Activated T-cell treated with anti-CD3 and anti-CD28 coated beads for 1 hour (primary cell): ENCODE measurements at places on chromosomes 2 and 18.

GRCh38 chr2:96438589-96438988 lies 66.6 kb downstream of the NEURL3 start:
- DNase-seq: no peak

GRCh38 chr2:3001615-3002560 lies 375.7 kb downstream of the EIPR1 start:
- no peak for DNase-seq

- DNase-seq: no peak
Observed at GRCh38 chr18:13501891-13502290, 224.5 kb downstream of the FAM210A start.

- no peak for DNase-seq
Observed at GRCh38 chr18:11649839-11650238, 39.2 kb upstream of the GNAL start.

- no peak for DNase-seq
Observed at GRCh38 chr18:76466410-76466991, 28.5 kb downstream of the ZNF516 start.

- no peak for DNase-seq
Observed at GRCh38 chr2:15626126-15626525, 34.5 kb downstream of the DDX1 start.

GRCh38 chr2:121273116-121273515 lies 11.9 kb downstream of the TFCP2L1 start:
- DNase-seq: no peak

GRCh38 chr2:161044921-161045320 lies 115.3 kb upstream of the TANK start:
- no peak for DNase-seq

DNA sequence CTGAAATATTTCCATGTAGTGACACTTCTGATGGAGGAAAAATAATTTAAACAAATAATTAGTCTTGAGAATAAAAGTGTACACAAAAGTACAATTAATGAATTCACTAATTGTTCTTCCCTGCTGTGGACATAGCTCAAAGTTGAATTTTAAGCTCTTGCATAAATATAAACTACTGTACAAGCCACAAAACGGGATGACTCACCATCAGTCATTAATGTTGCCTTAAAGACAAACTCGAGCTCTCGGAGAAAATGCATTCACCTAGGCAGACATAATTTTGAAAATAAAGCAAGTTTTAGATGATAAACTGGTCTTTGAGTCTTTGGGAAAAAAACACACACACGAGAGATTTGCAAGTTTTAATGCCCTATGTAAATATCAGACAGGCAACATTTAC lies 436.4 kb downstream of the ZNF521 start:
- no peak for DNase-seq

GRCh38 chr18:57429167-57430078 lies 5.8 kb upstream of the ONECUT2 start:
- no peak for DNase-seq

GRCh38 chr2:96493072-96493471 lies 12.1 kb downstream of the NEURL3 start:
- DNase-seq: no peak

GRCh38 chr2:219540784-219541504 lies 2.7 kb downstream of the CHPF start:
- no peak for DNase-seq

GRCh38 chr18:44685296-44685695 lies 4.6 kb downstream of the SETBP1 start:
- DNase-seq: no peak

- DNase-seq: no peak
Observed at GRCh38 chr2:21042708-21042957, 1.2 kb downstream of the APOB start.

GRCh38 chr18:49784427-49785185 lies 28.7 kb downstream of the ACAA2 start:
- no peak for DNase-seq

GRCh38 chr2:111091811-111092211 lies 28.9 kb upstream of the BCL2L11 start:
- DNase-seq: no peak

GRCh38 chr2:128727404-128727803 lies 408.7 kb upstream of the HS6ST1 start:
- DNase-seq: no peak

GRCh38 chr2:129923265-129924091 lies 56.0 kb upstream of the RAB6C start:
- no peak for DNase-seq

DNA sequence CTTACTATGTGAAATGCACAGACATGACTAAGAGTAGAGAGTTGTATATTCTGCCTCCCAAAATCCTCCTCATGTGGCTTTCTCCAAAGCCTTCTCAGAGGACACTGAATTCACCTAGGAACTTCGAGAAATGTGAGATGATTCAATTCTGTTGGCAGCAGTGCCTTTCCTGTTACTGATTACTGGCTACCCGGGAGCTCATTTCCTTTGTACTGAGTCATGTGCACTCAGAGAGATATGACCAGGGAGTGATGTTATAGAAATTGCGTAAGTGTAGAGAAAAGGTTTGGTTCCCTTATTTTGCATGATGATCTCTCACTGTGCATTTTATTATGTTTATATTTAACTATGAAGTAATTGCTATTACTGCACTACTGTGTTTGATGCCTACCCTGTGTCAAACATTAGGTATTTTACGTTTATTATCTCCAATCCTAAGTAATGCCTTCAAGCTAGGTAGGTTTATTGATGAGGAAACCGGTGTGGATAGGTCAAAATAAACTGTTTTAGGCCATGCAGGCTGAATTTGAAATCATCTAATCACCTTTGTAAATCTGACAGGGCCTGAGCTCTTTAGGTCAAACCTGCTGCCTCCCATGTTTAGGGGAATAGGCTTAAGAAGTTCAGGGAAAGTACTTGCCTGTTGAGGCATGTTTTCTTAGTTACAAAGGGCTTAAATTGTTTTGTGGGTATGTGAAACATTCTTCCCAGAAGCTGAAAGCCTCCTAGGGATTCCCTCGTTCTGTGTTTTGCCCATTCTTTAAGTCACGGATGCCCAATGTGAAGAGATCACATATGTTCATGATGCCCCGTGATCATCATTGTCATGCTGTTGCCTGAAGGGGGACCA lies 86.8 kb downstream of the FMNL2 start:
- no peak for DNase-seq

DNA sequence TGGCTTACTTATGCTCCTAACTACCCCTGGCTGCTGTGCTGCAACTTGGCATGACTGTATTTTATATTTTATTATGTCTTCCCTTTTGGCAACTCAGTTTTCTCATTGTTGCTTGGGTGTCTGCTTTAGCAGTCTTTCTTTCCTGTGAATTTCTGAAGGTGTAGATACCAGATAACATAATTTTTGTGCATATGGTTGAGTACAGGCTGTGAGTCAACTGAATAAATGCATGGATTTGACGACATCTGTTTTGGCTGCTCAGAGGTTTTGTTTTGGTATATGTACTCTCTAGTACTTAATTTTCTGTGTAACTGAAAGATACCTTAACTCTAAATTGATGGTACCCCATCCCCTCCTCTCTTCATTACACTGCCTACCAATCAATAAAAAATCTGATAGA lies 303.1 kb downstream of the PTPRM start:
- DNase-seq: no peak

GRCh38 chr2:86368161-86368824 lies 30.9 kb upstream of the REEP1 start:
- DNase-seq: peak; percentile 22
